ENCODE measurements at places on chromosomes 7 and 10. TPM values are rescaled to one million over a fixed set of nuclear protein-coding genes. Genes with fewer than 3 reads are reported as not detected.

DNA sequence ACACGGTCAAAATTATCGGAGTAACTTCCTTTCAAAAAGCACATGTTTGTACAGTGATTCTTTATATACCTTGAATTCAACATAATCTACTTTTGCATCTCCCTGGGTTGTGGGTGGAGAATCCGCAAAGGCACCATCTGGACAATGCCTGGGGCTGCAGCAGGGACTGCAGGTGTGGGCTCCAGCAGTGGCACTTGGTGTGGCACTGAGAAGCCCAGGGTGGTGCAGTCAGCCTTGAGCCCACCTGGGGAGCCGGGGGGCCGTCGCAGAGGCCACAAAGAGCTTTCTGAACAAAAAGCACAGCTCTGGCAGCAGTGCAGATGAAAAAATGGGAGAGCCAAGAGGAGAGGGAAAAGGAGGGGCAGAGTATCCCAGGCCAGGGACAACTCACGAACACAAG is 22.2 kb downstream of the PARD3 start:
- no peak for DNase-seq

- no peak for DNase-seq
Observed at GRCh38 chr7:42913591-42913990, 1.7 kb upstream of the C7orf25 start.

The RELN gene
- 0.68 TPM for total RNA-seq

The HDAC9 gene
- 4.5 TPM for total RNA-seq

The HEPACAM2 gene
- not detected for total RNA-seq

- DNase-seq = no peak
Observed at GRCh38 chr10:23081221-23081750, 14.1 kb upstream of the MSRB2 start.

The C7orf57 gene
- total RNA-seq = 18.6 TPM

DNA sequence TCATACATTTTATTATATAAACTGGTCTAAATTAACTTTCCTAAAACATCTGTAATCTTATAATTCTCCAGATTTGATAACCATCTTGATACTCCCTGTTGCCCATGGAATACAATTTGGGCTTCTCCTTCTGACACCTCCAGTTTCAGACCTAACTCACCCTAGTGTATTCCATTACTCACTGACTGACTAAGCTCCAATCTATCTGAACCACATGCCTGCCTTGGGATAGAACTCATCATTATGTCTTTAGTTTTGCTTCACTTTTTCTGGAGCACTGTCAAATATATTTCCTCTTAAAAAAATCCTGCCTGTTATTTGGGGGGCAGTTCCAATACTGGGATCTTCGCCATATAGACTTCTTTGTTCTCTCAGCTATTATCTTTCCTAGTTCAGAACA is 4.9 kb upstream of the FOXP2 start:
- DNase-seq = no peak

DNA sequence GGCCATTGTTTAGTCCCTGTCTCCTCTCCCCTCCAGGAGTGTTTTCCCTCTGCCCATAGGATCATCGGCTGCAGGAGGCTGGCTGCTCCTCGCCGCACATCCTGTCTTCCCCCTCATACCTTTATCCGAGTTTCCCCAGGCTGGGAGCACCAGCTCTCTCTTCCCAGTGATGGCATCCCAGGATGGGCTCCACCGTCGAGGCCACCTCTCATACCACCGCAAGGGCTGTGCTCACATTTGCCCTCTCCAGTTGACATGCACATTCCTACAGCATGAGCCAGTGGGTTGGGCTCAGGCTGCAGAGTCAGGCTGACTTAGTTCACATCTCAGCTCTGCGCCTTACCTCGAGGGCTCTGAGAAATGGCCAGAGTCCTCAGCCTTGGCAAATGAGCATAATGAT is 12.1 kb downstream of the HKDC1 start:
- no peak for DNase-seq

The FOXI2 gene
- total RNA-seq = not detected

DNA sequence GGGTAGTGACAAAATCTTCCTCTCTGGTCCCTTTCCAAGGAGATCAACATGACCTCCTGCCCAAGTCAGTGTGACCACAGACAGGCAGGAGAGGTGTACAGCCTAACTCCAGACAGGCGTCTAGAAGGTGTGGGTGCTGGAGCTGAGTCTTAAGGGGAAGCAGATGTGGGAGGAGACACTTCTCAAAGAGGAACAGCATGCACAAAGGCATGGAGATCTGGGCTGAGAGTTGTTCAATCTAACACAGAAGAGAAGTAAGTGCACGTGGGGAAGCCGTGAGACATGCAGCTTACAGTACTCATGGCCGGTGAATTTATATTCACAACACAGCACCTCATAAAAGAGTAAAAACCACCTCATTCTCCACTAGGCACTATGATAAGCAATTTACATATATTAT is 23.8 kb upstream of the GSDME start:
- no peak for DNase-seq

The TMEM225B gene
- 1.4 TPM for total RNA-seq

GRCh38 chr10:132685921-132686680 is 99.8 kb downstream of the NKX6-2 start:
- DNase-seq = peak; percentile 9

GRCh38 chr10:86188796-86189558 is 177.6 kb downstream of the GRID1 start:
- DNase-seq = no peak

GRCh38 chr7:135414850-135415439 is 95.0 kb downstream of the CNOT4 start:
- DNase-seq = no peak

The TMEM270 gene
- total RNA-seq = not detected

DNA sequence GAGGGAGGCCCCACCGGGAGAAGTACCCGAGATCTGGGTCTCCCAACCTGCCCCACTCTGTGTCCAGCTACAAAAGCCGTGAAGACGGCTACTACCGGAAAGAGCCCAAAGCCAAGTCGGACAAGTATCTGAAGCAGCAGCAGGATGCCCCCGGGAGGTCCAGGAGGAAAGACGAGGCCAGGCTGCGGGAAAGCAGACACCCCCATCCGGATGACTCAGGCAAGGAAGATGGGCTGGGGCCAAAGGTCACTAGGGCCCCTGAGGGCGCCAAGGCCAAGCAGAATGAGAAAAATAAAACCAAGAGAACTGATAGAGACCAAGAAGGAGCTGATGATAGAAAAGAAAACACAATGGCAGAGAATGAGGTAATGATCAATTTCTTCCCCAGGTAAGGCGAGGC is 59.1 kb upstream of the PDCD4 start:
- no peak for DNase-seq

DNA sequence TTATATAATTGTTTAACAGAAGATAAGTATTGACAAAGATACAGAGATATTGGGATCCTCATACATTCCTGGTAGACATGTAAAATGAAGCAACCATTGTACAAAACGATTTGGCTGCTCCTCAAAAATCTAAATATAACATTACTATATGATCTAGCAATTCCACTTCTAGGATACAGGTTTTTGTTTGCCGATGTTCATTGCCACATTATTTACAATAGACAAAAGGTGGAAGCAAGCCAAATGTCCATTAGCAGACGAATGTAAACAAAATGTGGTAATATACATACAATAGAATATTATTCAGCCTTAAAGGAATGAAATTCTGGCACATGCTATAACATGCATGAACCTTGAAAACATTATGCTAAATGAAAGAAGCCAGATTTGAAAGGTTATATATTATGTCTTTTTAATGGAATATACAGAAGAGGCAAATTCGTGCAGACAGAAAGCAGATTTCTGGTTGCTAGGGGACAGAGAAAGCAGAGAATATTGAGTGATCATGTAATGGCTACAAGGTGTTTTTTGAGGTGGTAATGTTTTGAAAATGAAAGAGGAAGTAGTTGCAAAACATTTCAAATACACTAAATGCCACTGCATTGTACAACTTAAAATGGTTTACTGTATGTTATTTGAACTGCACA is 44.9 kb downstream of the POLR1F start:
- DNase-seq = no peak

DNA sequence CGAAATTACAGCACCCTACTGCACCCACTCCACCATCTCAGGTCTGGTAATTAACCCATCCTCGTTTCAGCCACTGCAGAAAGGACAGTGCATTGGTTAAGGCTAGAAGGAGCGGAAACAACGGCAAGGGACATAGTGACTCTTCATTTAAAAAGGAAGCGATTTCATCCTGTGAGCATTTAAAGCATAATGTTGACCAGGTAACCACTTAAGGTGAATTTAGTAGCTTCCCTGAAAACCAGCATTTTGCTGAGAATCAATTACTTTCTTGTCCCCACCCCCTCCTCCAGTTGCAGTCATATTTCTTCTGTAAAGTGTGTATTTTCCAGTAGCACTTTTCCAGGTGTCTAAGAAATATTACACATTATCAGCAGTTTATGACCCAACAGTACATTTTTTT is 821 bp upstream of the JAZF1 start:
- no peak for DNase-seq

The ADCY1 gene
- 0.57 TPM for total RNA-seq

The EZH2 gene
- total RNA-seq = 2.9 TPM

The TCAF2 gene
- total RNA-seq = 2.0 TPM

The MKI67 gene
- total RNA-seq = 0.10 TPM

DNA sequence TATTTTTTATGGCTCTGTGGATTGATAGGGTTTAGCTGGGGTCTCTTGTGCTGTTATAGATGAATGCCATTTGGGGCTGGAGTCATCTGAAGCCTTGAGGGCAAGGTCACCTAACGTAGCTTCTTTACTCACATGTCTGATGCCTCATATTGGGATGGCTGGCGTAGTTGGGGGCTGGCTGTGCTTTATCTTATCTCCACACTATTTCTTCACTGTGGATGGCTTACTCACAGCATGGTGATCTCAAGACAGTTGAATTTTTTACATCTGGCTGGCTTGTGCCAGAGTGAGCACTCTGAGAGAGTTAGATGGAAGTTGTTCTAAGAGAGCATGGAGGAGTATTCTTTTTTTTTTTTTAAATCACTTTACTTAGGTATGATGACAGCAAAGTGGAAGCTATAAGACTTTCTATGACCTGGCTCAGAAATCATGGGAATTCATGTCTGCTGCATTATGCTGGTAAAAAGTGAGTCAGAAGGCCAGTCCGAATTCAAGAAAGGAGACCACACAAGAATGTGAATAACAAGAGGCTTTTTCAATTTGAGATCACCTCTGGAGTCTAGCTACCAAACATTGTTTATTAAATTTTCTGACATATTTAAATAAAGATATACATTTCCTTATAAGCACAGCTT is 252.4 kb upstream of the TPK1 start:
- no peak for DNase-seq

DNA sequence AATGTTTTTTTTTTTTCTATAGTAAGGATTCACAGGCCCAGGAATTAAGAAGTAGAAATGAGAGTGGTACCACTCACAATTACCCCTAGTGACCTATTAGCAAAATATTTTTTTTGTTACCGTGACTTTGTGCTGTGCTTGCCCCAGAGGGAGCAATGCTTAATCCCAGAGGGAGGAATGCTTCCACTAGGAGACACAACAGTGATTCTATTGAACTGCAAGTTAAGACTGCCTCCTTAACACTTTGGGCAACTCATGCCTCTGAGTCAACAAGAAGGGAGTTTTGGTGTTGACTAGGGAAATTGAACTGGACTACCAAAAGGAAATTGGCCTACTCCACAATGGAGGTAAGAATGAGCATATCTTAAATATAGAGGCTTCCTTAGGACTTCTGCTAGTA is 17.2 kb upstream of the MEOX2 start:
- DNase-seq = no peak

- DNase-seq = no peak
Observed at GRCh38 chr10:23656735-23657134, 217.9 kb downstream of the OTUD1 start.

The OR6V1 gene
- total RNA-seq = not detected

- DNase-seq = no peak
Observed at GRCh38 chr7:94594882-94595281, 61.1 kb downstream of the SGCE start.

The ANKRD2 gene
- 0.40 TPM for total RNA-seq

DNA sequence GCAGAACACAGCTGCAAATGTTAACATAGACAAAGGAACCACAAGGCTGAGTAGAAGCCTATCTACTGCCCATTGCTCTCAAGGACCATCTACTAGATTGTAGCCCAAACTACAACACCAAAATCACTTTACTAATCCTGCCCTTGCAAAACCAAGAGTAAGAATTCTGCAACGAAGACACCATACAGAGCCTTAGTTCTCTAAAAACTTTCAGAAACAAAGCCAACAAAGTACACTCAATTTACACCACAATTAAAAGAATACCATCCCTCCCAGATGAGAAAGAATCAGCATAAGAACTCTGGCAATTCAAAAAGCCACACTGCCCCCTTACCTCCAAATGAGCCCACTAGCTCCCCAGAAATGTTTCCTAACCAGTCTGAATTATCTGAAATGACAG is 294.3 kb downstream of the CTNNA3 start:
- DNase-seq = no peak

- no peak for DNase-seq
Observed at GRCh38 chr7:65744406-65744805, 128.5 kb upstream of the VKORC1L1 start.

DNA sequence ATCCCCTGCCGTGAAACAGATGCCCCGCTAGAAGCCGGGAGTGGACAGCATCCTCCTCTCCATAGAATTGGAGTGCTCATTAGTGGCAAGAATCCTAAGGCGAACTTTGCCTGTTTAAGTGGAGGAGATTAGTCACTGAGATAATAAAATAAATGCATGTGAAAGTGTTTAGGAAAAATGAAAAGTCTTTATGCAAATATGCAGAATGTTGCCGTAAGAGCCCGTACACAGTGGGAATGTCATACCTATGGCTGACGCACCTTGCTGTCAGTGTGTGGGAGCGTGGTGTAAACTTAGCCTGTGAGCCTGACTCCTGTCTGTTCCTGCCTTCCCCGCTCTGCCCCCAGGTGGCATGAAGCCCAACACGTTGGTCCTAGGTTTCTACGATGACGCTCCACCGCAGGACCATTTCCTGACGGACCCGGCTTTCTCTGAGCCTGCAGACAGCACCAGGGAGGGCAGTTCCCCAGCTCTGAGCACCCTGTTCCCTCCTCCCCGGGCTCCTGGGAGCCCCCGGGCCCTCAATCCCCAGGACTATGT is 1.7 kb upstream of the TRIP6 start:
- no peak for DNase-seq

DNA sequence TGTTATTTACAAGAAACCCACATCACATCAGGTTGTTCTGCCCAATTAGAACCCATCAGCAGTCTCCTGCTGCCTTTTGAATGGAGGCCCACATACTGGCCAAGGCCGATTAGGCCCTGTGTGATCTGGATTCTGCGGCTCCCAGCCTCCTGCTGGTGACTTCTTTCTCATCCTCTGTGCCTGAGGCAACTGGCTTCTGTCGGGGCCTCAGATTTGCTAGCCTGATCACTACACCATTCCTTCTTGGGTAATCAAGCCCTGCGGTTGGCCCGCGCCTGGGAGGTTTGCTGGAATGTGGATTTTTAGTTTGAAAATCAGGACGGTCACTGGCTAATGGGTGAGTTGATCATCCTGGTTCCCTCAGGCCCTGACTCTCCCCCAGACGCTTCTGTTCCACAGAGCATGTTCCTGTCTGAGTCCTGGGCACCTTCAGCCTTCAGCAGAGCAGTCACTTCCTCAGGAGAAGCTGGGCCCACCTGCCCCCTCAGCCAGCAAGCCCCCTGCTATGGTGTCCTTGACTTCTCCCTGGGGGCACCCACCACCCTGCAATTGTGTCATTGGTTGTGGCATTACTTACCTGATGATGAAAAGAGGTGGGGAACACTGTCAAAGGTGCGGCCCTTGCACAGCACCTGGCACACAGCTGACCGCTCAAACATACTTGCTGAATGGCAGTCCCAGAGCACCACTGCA is 207.6 kb downstream of the PHTF2 start:
- no peak for DNase-seq
